Stimulated activated CD4-positive, alpha-beta T cell treated with anti-CD3 and anti-CD28 coated beads, TNF-alpha, amount 100 ng/mL, for 24 hours (primary cell): ENCODE measurements at places on chromosomes 2 and 18.

GRCh38 chr18:5661179-5661578 is 117.4 kb upstream of the EPB41L3 start:
- no peak for DNase-seq

DNA sequence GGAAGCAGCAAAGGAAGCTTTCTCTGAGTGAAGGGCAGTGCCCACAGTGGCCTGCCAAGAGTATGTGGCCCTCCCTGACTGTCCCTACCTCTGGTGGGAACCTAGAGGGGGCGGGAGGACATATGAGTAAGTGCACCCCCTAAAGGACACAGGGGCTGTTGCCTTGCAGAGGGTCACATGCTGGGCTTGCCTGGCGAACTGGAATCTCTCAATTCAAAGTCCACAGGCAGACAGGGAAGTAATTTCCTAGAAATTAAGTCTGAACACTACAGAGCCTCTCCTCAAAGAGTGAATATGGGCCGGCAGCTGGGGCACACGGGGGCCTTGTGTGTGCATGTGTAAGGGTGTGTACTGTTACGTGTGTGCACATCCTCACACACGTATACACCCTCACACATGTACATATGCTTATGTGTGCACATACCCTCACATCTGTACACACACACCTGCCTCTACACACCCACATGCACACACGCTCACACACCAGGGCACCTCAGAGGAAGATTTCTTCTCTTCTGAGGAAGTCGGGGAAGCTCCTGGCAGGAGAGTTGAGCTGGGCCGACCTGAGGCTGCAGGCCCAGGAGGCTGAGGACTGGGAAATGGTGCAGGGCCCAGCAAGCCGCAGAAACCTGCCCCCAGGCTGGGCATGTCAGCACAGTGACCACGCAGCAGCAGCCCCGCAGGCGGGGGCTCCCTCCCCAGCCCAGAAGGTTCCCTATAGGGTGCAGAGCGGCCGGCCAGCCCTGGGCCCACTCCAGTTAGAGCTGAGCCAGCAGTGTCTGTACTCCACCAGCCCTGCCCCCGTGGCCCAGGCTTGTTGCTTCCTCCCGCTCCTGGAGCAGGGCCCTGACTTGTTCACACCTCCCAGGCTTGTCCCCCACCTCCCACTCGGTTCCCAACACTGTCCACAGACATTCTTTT is 77.4 kb upstream of the TAF1B start:
- no peak for DNase-seq

GRCh38 chr2:34747643-34748042 is 1148.5 kb upstream of the FAM98A start:
- no peak for DNase-seq

- DNase-seq = no peak
Measured at GRCh38 chr2:208358758-208359631, 47.6 kb upstream of the PTH2R start.

- DNase-seq = no peak
Measured at GRCh38 chr2:129087133-129087813, 768.6 kb upstream of the HS6ST1 start.

DNA sequence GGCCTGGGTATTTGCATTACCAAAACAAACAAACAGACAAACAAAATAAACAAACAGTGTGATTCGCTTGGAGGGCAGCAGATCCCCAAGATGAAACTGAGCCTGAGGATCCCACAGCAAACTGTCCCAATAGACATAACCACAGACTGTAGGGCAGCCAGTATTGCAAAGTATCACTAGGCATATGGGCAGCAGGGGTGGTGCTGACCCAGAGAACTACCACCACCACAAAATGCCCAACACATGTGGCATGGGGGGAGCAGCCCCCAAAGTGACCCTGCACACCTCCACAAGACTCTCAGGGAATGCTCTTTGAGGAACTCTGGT is 330.1 kb downstream of the CYRIA start:
- no peak for DNase-seq

- DNase-seq = no peak
Measured at GRCh38 chr18:40904295-40904694, 1050.7 kb upstream of the PIK3C3 start.

GRCh38 chr18:40642692-40643229 is 1312.3 kb upstream of the PIK3C3 start:
- no peak for DNase-seq

GRCh38 chr2:9474361-9475057 is at the start of gene IAH1:
TSS of gene IAH1 (plus strand) at chr2:9474551. CDS start at chr2:9474567, 16 bp downstream.
- DNase-seq = peak; percentile 42

DNA sequence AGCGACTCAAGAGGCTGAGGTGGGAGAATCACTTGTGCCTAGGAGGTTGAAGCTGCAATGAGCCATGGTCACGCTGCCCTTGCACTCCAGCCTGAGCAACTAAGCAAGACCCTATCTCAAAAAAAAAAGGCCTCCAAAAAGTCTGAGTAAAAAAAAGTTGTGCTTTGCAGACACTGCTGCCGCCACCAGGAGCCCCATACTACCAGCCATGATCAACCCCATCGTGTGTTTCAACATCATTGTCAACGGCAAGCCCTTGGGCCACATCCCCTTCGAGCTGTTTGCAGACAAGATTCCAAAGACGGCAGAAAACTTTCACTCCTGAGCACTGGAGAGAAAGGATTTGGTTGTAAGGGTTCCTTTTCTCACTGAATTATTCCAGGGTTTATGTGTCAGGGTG is 137.1 kb downstream of the INO80D start:
- DNase-seq = no peak

GRCh38 chr2:5519286-5519685 is 172.9 kb upstream of the SOX11 start:
- no peak for DNase-seq

- DNase-seq = no peak
Measured at GRCh38 chr2:231666171-231667095, 41.9 kb upstream of the PTMA start.

DNA sequence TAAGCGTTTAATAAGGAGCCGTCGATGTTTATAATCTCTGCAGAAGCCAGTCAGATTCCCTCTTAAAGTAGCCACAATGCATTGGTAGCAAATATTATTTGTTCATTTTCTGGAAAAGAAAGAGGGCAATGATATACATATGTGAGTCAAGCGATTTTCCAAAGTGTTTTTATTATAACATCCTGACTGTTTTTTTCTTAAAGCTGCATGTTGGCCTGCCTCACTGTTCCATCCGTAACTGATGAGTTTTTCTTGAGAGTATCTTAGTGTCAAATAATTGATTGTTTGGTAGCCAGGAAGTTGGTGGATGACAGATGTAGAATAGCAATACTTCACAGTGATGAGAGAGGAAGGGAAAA is 3.7 kb downstream of the TSHZ1 start:
- no peak for DNase-seq

DNA sequence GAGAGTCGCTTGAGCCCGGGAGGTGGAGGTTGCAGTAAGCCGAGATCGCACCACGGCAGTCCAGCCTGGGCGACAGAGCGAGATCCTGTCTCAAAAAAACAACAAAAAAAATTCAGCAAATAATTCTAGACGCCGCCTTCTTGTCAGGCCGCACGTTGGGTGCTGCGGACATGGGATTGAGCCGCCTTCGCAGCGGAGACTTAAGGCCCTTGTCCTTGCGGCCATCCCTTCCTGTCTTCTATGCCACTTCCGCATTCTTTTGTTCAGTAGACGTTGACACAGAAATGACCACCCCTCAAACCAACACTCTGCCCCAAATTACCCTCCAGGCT is 15.8 kb downstream of the PTPN18 start:
- DNase-seq = no peak

DNA sequence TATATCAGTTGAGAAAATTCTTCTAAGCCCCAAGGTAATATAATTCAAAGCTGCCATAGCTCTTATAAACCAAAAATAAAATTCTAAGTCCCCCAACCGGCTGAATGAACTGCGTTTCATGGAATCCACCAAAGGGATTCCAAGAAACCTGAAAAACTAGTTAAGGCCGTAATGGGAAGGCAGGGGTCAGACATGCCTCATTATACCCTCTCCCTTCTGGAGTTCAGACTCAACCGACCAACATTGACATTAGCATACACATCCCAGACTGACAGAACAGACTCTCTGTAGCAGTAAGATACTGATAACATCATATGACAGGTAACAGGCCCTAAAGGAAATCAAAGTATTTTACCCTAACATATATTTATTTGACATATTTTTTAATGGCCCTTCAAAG is 31.4 kb upstream of the PHLPP1 start:
- no peak for DNase-seq

- no peak for DNase-seq
Measured at GRCh38 chr2:26838121-26838906, 9.6 kb upstream of the DPYSL5 start.

GRCh38 chr18:10049747-10050146 is 135.9 kb downstream of the VAPA start:
- no peak for DNase-seq

DNA sequence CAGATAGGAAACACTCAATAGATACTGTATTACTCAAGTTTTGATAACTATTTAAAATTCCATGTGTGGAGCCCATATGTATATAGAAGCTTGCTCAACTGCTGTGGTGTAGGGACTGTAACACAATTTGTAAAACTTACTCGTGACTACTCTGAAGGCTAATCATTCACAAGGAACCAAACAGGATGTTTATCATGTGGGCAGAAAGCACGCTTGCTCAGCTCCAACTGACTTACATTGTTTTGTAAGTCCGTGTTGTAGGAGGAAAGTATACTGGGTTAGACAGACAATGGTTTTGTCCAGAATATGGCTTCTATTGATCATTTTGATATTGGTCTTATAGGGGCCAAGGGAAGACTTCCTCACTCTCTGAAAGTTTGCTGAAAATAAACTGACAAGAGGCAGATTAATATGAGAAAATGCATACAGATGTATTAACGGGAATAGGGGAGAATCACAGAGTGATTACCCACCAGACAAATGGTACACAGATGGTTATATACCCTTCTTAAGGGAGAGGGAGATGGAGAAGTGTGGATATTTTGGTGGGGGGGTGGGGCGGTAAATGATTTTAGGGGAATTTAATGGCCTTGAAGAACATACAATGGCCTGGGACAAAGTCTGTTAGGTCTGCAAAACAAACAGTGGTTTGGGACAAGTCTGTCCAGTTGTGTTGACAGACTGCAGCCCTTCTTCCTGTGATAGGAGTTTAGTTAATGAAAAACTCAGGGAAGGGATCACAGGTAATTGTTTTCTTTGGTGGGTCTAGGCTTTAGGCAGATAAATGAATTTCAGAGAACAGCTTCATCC is 259.3 kb upstream of the SP5 start:
- DNase-seq = no peak

DNA sequence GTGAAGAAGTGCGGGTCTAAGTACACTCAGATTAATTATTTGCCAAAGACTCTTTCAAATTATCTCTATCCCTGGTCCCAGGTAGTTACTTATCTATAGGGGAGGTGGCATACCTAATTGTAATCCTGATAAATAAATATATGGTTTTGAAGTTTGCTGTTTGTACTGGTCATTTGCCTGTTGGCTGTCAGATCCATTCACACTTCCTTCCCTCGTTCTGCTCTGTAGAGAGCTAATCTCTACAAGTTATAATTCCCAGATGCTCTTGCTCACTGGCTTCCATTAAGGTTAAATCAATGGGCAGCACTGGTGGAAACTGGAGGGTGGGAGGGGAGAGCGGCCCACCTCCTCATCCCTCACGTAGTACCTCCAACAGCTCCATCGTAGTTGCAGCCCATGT is 447.1 kb downstream of the TXNL1 start:
- DNase-seq = no peak

- no peak for DNase-seq
Measured at GRCh38 chr2:144583741-144584453, 64.0 kb upstream of the ZEB2 start.

DNA sequence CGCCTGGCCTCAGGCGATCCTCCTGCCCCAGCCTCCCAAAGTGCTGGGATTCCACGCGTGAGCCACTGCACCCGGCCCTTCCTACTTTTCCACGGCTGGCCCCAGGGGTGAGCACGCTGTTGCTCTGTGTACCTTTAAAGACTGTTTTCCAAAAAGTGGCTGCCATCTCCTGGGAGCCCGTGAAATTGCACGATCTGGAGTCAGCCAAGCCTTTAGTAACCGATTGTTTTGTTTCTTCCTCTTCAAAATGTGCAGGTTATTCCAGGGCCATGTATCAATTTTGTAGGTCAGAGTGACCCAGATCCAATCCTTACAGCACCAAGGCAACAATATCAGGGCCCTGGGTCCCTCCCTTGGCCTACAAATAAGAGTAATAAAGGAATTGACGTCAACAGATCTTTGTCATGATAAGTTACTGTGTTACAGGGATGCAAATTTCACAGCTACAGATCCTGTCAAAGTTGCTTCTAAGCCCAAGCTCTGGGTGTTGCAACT is 135.6 kb upstream of the ZNF236 start:
- no peak for DNase-seq

DNA sequence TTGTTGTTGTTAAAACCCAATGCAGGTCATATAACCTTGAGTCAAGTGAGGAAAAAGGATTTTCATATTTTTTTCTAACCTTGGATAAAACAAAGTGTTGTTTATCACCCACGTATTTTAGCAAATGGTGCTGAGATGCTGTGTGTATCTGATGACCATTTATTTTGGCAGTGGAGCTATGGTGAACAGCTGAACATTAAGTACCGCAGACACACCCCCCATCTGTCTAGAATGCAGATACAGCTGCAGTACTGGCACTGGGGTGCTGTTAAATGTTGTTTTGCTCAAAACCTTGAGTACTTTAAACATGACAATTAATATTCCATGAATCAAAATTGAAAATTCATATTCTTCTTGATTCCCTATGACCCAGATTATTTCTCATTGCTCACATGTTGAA is 773.3 kb upstream of the SLC39A10 start:
- no peak for DNase-seq

- no peak for DNase-seq
Measured at GRCh38 chr18:47075098-47075883, 39.9 kb upstream of the ELOA2 start.

DNA sequence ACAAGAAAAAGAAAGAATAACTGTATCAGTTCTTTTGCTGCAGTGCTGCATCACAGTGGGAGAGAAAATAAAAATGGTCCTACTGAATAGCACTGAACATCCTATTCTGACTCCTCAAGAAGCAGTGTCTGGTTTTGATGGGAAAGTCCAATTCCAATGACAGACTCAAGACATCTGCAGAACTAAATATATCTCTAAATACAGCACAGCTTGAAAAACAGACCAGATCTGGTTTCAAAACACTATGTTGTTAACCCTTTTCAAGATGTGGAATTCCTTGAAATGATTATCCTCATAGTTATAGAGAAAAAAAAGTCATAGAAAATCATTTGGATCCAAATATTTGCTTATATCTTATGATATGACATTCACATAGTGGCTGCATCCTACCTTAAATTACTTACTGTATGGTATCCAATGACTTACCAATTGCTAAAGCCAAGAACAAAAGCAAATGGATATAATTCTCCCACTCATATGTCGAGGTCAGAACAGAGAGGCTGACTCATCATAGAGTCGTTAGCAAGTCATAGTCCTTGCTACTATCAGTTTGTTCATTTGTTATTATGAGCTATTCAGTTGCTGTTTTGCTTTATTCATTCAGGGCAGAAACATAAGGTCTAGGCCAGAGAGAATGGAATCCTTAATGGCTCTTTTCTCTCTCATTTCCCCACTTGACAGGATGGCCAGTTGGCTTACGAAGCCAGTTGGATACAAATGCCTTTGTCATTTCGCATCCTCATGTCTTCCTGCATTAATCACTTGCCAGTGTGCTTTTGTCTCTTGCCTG is 62.5 kb upstream of the ACVR2A start:
- no peak for DNase-seq
